ENCODE measurements at places on chromosomes 16 and 17.

GRCh38 chr17:32903774-32904673 lies 23.9 kb upstream of the TMEM98 start:
- no peak for DNase-seq

DNA sequence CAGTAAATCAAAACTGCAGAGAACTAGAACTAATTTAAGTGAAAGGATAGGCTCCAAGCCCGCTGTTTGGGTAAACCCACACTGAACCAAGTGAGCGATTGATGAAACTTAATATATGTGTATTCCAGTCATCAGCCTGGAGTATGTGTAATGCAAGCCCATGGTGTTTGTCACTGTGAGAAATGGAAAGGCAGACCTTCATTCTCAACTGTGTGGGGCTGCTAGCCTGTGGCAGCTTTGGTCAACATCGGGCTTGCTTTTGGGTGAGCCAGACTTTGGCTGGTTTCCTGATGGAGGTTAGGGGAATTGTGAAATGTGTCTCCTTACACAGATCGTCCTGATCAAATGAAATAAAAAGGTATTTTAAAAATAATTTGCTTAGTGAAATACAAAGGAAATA lies 279.9 kb downstream of the IRX3 start:
- DNase-seq = no peak

DNA sequence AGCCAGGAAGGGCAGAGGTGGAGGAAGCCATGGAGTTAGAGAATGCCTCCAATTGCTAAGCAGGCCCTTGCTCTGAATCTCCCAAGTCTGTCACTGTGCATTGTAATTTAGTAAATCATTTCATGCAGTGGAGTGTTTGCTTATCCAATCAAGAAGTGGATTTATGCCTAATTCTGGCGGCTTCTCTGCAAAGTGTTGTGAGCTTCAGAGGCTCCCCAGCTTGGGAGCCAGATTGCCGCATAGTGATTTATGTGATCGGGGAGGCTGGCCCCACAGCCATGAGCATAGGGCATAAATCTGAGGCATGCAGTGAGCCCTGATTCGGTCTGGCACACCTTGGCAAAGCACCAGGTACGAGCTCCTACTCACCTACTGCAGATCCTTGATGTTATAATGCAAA lies 520.8 kb downstream of the HS3ST4 start:
- DNase-seq = no peak

GRCh38 chr16:72240466-72240865 lies 68.5 kb upstream of the PMFBP1 start:
- DNase-seq = no peak

DNA sequence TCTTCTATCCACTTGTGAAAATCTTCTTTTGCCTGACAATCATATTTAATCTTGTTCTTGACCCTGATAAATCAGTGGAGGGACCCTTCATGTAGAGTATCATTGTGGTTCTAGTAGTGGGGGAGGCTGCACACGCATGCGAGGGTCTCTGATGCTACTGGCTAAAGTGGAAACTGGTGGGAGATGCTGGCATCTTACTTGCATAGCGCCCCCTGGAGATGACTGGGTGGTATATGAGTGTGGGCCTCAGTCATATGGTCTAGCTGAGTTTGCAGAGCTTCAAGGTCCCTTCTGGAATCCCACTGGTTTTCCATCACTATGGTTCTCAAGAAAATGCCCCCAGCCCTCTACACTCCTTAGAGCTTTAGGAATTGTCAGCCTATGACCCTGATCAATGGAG lies 236.4 kb upstream of the AXIN2 start:
- DNase-seq = peak; percentile 30

GRCh38 chr17:12738624-12739023 lies 50.7 kb upstream of the ARHGAP44 start:
- DNase-seq = no peak

GRCh38 chr16:49781401-49781800 lies 74.5 kb downstream of the ZNF423 start:
- no peak for DNase-seq

- peak; percentile 90 for DNase-seq
These were observed 410 bp upstream of the HOXB5 start for GRCh38 chr17:48593840-48594537.

DNA sequence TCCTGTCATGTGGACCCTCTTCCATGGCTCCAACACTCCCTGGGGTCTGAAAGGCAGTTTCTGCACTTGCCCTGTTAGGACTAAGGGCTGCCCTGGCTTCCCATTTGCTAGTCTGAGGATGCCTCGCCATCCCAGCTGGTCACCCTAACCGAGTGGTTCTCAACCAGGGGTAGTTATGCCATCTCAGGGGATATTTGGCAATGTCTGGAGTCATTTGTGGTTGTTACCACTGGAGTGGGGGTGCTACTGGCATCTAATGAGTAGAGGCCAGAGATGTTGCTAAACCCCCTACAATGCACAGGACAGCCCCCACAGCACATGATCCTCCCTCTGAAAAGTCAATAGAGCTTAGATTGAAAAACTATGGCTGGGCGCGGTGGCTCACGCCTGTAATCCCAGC lies 26.9 kb upstream of the CDH1 start:
- peak; percentile 47 for DNase-seq

DNA sequence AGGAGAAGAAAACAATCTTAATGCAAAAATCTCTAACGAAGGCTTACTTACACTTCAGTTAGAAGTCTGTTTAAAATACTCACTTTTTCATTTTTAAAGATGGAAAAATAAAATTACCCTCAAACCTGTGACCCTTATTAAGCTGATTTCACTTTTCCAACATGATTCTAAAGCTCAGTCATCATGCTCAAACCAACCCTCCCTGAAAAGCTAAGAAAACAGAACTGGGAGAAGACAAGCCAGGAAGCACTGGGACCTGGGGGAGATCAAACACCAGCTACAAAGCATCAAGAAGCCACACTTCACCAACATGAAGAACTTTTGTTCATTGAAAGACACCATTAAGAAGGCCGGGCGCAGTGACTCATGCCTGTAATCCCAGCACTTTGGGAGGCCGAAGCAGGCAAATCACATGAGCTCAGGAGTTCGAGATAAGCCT lies 88.8 kb downstream of the LITAF start:
- DNase-seq = peak; percentile 59

- DNase-seq = peak; percentile 29
These were observed 92.9 kb downstream of the GPR139 start for GRCh38 chr16:19980632-19981265.

- no peak for DNase-seq
These were observed 163.9 kb downstream of the SPECC1 start for GRCh38 chr17:20173091-20173490.

GRCh38 chr16:87976665-87977064 lies 25.4 kb downstream of the BANP start:
- DNase-seq = no peak

DNA sequence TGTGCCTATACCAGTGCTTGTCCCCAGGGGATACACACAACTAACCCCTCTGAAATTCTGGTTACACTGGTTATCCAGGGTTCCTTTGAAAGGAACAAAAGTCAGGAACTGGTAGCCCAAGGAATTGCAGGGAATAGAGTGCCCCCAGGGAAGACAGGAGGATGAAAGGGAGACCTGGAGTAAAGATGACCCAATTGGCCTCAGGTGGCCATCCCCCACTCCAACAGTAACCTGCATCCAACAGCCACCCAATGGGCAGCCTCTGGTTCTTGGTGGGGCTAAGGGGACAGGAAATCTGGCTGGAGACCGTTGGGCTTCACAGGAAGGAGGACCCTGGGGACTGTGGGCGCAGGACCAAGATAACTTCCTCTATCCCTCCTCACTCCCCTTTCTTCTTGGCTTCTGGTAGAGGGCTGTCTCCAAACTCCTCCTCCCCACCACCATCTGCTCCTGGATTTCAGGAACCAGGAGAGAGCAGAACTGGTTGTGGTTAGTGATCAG lies 826 bp upstream of the MPO start:
- DNase-seq = peak; percentile 88

GRCh38 chr17:17084317-17084835 lies 42.1 kb downstream of the MPRIP start:
- DNase-seq = no peak

DNA sequence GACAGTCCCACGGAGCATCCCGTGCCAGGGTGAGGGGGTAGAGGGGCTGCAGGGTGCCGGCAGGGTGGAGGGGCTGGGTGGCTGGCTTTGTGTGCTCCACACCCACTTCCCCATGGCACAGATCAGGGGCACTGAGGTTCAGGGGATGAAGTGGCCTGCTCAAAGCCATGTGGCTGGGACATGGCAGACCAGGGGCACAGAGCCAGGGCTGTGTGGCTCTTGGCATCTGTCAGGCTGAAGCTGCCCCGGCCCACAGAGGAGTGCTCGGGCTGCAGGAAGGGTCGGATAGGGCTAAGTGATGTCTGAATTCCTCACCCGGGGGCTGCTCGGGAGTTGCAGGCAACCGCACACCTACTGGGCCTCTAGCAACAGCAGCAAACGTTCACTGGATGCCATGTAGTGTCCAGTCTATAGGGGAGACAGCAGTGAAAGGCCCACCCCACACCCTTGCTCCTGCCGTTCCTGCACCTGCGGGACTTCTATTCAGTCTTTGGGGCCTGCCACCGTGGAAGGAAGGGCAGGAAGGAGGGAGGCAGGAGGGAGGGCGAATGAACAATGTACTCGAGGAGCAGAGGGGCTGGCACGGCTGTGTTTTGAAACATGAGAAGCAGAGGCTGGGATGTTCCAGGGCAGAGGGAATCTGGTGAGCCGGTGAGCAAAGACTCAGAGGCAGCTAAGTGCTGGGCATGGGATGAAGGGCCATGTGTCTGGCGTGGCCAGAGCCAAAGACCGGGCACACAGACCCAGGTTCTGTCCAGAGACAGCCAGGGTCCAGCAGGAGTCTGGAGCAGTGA lies 15.1 kb downstream of the SLC5A10 start:
- no peak for DNase-seq

- no peak for DNase-seq
These were observed 68.6 kb upstream of the GNG13 start for GRCh38 chr16:868846-869822.

GRCh38 chr16:3642397-3643094 lies 11.9 kb upstream of the DNASE1 start:
- peak; percentile 25 for DNase-seq

GRCh38 chr16:9327253-9327652 lies 235.8 kb downstream of the HAPSTR1 start:
- DNase-seq = no peak

- DNase-seq = peak; percentile 84
These were observed 1.2 kb downstream of the NGFR start for GRCh38 chr17:49496183-49496866.

- DNase-seq = no peak
These were observed 29.2 kb downstream of the TTLL6 start for GRCh38 chr17:48787828-48788227.

DNA sequence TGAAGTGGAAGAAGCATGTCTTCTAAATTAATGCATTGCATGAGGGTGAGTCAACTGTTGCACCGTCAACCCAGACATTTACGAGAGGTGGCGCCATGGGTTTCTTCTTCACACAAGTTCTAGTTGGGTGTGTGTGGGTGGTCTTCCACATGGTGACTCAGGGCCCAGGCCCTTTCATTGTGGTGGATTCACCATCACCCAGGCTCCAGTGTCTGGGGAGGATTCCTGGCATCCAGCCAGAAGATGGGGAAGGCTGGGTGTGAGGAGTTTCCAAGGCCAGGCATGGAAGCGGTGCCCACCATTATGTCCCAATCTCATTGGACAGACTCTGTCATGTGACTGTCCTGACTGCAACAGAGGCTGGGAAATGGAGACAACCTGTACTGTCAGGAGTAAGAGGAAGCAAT lies 21.4 kb upstream of the JPH3 start:
- DNase-seq = no peak

DNA sequence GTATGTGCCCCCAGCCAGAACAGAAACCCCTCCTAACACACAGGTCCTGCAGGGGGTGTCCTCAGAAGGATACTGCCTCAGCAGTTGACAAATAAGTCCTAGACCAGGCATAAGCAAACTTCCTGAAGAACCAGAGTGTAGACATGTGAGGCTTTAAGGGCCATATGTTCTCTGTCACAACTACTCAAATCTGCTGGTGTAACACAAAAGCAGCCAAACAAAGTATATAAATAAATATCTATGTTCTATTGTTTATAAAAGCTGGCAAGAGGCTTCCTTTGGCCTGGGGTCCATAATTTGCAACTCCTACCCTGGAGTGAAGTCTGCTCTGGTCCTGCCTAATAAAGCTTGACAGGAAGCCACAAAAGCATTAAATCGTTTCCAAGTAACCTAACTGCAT lies 9.9 kb downstream of the FAM83G start:
- no peak for DNase-seq

DNA sequence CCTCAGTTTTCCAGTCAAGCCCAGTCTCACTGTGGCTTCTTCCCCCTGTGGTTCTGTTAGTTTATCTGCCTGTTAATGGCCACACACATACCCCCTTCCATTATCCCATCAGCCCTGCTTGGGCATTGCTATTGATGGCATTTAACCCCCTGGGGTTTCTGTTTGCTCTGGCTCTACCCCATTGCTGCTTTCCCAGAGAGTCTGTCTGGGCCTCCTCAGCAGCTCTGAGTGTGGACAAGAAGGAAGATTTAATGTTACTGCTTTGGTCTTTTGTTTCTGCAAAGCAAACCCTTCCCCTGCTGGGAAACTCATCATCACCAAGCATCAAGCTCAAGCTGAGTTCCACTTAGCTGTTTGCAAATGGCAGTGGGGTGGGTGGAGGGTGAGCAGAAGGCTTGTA lies 162.7 kb downstream of the CCT6B start:
- no peak for DNase-seq

DNA sequence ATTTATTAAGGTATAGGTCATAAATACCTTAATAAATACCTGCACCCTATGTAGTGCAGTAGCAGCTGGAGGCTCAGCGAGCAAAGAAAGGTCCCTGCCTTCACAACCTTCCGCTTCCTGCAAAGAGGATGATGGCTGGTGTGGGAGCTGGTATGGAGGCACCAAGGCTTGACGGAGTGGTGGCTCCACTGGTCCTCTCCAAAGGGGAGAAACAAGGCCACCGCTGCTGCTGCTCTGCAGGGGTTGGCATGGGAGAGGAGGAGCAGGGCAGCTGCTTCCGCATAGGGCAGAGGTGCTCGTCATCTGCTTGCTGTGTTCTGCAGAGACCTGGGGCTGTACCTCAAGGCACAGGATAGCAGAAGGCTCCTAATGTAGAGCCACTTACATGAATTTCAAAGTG lies 52.8 kb downstream of the NDEL1 start:
- DNase-seq = no peak

GRCh38 chr17:28811651-28812090 lies 30.9 kb downstream of the FAM222B start:
- DNase-seq = peak; percentile 55

- DNase-seq = no peak
These were observed 128.3 kb downstream of the NLK start for GRCh38 chr17:28170771-28171170.

- DNase-seq = no peak
These were observed 19.3 kb downstream of the CACNG3 start for GRCh38 chr16:24275413-24275812.

DNA sequence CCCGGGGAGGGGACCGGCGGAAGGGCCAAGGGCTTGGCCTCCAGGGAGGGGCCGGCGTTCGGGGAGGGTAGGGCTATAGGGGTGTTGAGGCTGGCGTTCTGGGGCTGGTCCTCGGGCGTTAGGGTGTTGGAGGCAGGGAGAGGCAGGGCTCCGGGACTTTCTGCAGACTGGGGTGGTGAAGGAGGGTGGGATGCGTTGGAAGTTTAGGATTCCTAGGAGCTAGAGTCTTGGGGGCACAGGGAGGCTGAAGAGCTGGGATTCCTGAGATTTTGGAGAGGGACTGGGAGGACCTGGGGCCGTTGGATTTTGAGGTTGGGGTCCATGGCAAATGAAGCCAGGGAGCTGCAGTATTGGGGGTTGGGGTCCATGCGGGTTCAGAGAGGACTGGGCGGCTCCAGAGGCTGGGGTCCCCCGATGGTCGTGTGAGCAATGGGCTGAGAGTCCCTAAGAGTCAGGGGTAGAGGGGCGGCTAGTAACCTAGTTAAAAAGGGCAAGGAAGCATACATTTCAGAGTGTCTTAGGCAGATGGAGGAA lies 740 bp downstream of the NFATC2IP start:
- DNase-seq = peak; percentile 71
